Pancreas (tissue), 10 donors: ENCODE measurements at places on chromosomes 11 and 22. TPM values are rescaled to one million over a fixed set of nuclear protein-coding genes. Genes with fewer than 3 reads are reported as not detected.

GRCh38 chr11:98965358-98965757 lies 55.4 kb upstream of the CNTN5 start:
- DNase-seq, result no peak
- H3K36me3 ChIP-seq, result no peaks in the 10 kb centered on the region
- no peak overlapping the region for H3K27ac ChIP-seq

DNA sequence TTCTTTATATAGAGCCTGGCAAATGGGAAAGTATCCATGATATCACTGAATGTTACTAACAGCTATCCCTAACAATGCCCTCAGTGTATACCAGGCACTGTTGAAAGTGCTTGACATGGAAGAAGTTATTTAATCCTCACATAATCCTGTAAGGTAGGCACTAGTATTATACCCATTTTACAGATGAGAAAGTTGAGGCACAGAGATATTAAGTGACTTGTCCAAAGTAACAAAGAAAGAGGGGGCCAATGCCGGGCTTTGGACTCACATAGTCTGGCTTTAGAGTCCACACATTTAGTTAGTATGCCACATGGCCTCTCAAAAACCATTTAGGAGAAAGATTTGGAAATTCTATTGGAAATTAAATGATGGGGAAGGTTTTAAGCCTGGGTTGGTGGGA lies 220.8 kb upstream of the PLET1 start:
- no peaks in the 10 kb centered on the region for H3K36me3 ChIP-seq
- no peak for DNase-seq
- no peak overlapping the region for H3K27ac ChIP-seq
- no peaks in the 10 kb centered on the region for H3K27me3 ChIP-seq
- H3K4me3 ChIP-seq, result no peak overlapping the region

- H3K27ac ChIP-seq, result no peak overlapping the region
- H3K36me3 ChIP-seq, result no peaks in the 10 kb centered on the region
- H3K4me3 ChIP-seq, result no peak overlapping the region
- no peaks in the 10 kb centered on the region for H3K4me1 ChIP-seq
- no peak for DNase-seq
These were observed 109.6 kb upstream of the POU2AF2 start for GRCh38 chr11:111135778-111136570.

DNA sequence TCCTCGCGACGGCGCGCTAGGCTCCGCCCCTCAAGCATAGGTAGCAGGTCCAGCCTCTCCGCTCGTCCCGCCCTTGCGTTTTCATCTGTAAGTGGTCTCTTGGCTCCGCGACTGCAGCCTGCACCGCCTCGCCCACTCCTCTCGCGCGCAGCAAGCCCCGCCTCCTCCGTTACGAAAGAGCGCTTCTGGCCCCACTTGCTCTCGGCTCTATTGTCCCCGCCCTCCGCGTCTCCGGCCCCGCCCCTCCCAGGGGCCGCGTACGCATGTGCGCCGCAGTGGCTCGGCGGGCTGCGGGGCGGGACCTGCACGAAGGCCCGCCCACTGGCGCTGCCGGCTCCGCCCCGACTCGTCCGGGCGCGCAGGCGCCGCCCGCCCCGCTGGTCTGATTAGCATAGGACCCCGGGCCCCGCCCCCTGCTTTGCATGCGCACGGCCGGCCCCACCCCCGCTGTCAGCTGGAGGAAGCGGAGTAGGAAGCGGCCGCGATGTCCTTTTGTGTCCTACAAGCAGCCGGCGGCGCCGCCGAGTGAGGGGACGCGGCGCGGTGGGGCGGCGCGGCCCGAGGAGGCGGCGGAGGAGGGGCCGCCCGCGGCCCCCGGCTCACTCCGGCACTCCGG lies at the start of gene ESRRA:
TSS of gene ESRRA (plus strand) at position 450 of the 616 bp plus-strand sequence. CDS start 1,656 bp downstream, outside the sequence.
- peak within 1 kb of the TSS; percentile 86 for H3K27ac ChIP-seq
- H3K36me3 ChIP-seq, result no peaks in the 10 kb centered on the region
- DNase-seq, result peak; percentile 99
- peak within 1 kb of the TSS; percentile 71 for H3K4me3 ChIP-seq
- no peaks in the 10 kb centered on the region for H3K27me3 ChIP-seq

TMEM151A gene
- 0.75 TPM for total RNA-seq

GRCh38 chr11:65790902-65791650 lies 4.2 kb downstream of the OVOL1 start:
- H3K27me3 ChIP-seq, result no peaks in the 10 kb centered on the region
- H3K27ac ChIP-seq, result no peak overlapping the region
- H3K4me3 ChIP-seq, result no peak overlapping the region
- peaks cover 8% of the 10 kb centered on the region for H3K36me3 ChIP-seq

OLFML1 gene
- 0.66 TPM for total RNA-seq

RAB3IL1 gene
- 3.1 TPM for total RNA-seq

SLC22A8 gene
- total RNA-seq, result not detected

DNA sequence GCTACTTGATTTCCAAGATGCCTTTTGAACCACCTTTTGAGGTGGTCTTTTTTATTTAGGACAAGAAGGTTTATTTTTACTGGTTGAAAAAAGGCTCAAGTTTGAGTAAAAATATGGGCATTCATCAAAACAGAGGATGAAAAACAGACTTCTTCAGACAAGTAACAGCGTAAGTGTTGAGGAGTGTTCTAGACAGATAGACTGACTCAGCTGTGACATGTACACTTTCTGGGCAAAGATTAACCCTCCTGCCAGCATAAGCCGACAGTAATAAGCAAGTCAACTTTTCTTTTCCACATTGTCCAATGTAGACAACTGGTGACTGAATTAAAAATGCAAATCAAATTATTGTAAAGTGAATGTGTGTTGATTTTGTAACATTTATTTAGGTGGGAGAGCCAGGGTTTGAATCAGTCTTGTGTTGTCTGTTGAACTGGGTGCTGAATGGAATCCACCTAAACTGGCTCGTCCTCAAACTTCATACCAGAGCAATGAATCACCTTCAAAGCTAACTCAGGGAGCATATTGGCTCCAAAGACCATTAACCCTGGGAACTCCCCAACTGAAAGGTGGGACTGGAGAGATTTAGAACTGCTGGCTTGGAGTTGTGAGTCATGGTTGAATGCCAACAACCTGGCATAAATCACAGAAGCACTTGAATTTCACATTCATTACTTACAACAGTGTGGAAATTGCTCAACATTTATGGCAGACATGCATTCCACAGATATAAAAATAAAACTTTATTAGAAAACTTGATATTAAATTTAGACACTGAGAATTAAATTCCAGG lies 377.0 kb downstream of the ETS1 start:
- H3K27me3 ChIP-seq, result no peaks in the 10 kb centered on the region
- no peak overlapping the region for H3K4me3 ChIP-seq
- H3K36me3 ChIP-seq, result no peaks in the 10 kb centered on the region
- DNase-seq, result no peak
